ENCODE measurements at places on chromosomes 12 and 14.

GRCh38 chr12:119692410-119692809 lies 24.5 kb downstream of the PRKAB1 start:
- H3K27ac ChIP-seq = no peak overlapping the region
- no peaks in the 10 kb centered on the region for H3K4me1 ChIP-seq
- no peak for DNase-seq
- no peak overlapping the region for H3K4me3 ChIP-seq
- H3K27me3 ChIP-seq = no peaks in the 10 kb centered on the region

GRCh38 chr12:127381043-127381668 lies 885.8 kb upstream of the TMEM132C start:
- no peaks in the 10 kb centered on the region for H3K36me3 ChIP-seq
- no peak overlapping the region for H3K4me3 ChIP-seq
- peak; percentile 29 for DNase-seq
- no peak overlapping the region for H3K27ac ChIP-seq

DNA sequence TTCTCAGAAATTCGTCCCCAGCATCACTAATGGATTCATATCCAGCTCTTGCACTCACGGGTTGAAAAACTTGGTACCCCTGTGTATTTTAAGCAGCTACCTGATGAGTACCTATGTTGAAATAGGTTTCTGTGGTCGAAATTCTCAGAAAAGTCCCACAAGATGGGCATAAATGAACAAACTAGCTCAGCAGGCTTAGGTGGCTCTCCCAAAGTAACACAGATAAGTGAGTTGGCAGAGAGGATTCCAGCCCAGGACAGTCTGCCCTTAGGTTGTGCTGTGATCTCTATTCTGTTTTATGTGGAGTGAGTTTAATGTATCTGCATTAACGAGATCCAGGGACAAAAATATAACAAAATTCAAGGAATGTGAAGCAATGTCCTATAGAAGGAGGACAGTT lies 92.3 kb downstream of the RGS6 start:
- H3K27me3 ChIP-seq = peaks cover 55% of the 10 kb centered on the region
- no peaks in the 10 kb centered on the region for H3K36me3 ChIP-seq
- no peak overlapping the region for H3K4me3 ChIP-seq
- DNase-seq = no peak
- H3K27ac ChIP-seq = no peak overlapping the region

- H3K4me1 ChIP-seq = peaks cover 38% of the 10 kb centered on the region
- no peaks in the 10 kb centered on the region for H3K27me3 ChIP-seq
- H3K4me3 ChIP-seq = no peak overlapping the region
- DNase-seq = peak; percentile 74
- H3K36me3 ChIP-seq = no peaks in the 10 kb centered on the region
Measured at GRCh38 chr12:102478405-102479098, 1.8 kb downstream of the IGF1 start.

DNA sequence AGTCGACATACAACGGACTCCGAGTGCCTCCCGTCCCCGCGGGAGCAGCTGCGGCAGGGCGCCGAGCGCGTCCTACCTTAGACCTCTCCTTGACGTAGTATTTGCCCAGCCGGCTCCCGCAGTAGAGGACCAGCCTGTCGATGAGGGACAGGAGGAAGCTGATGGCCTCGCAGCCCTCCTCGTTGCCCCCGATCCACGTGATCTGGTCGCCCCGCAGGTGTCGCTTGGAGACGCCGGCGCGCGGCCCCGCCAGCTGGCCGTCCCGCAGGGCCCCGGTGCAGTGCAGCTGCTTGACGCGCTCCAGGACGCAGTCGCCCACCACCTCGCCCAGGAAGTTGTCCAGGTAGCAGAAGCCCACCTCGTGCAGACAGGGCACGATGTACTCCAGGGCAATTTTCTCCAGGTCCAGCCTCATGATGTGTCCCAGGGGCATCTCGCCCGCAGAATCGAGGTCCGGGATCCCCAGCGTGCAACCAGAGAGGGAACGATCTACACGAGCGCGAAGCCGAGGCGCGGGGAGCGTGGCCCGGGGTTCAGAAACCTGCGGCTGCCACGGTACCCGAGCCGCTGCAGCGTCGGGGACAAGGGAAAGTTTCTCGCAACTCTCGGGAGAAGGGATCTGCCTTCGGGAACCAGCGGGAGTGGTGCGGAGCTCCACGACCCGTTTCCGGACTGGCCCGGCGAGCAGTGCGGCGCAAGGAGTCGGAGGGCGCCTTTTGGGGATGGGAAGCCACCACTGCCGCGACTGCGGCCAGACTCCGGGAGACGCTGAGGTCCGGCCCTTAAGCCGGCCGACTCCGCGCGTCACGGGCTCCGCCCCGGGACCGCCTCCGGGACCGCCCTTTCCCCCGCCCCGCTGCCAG lies at the start of gene EGLN3:
EGLN3 (minus strand) TSS at position 755 of the 863 bp plus-strand sequence; CDS start at position 433, 322 bp downstream.
- peaks cover 36% of the 10 kb centered on the region for H3K4me1 ChIP-seq
- H3K27me3 ChIP-seq = peaks cover 68% of the 10 kb centered on the region
- peak within 1 kb of the TSS; percentile 77 for H3K4me3 ChIP-seq
- peaks cover 11% of the 10 kb centered on the region for H3K36me3 ChIP-seq

DNA sequence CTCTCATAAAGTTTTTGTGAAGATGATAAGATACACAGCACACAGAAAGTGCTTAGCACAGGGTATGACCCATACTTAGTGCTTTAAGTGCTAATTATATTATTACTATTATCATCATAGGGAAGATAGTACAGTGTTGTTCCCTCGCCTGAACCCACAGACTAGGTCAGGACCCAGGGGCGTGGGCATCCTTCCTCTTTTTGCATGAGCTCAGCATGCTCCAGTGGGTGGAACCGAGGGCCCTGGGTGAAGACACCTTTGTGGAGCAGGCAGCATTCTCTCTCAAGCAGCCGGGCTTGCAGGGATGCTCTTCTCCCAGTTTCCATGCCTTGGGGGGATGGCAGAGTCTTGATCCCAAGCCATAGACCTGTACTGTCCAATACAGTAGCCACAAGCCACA lies 34.8 kb downstream of the CRACR2A start:
- H3K36me3 ChIP-seq = peaks cover 51% of the 10 kb centered on the region
- no peak overlapping the region for H3K27ac ChIP-seq
- H3K4me1 ChIP-seq = peaks cover 5% of the 10 kb centered on the region
- H3K27me3 ChIP-seq = no peaks in the 10 kb centered on the region

GRCh38 chr12:63149909-63150712 lies 890 bp downstream of the AVPR1A start:
- H3K36me3 ChIP-seq = peaks cover 5% of the 10 kb centered on the region
- peaks cover 71% of the 10 kb centered on the region for H3K27me3 ChIP-seq
- no peak overlapping the region for H3K4me3 ChIP-seq
- DNase-seq = no peak

- H3K27me3 ChIP-seq = peaks cover 11% of the 10 kb centered on the region
- H3K4me3 ChIP-seq = no peak overlapping the region
- H3K36me3 ChIP-seq = no peaks in the 10 kb centered on the region
- H3K27ac ChIP-seq = no peak overlapping the region
- no peak for DNase-seq
- H3K4me1 ChIP-seq = no peaks in the 10 kb centered on the region
Measured at GRCh38 chr12:5723711-5724252, 221.3 kb downstream of the ANO2 start.

GRCh38 chr14:64838656-64839055 lies 41.1 kb downstream of the SPTB start:
- no peaks in the 10 kb centered on the region for H3K36me3 ChIP-seq
- peaks cover 29% of the 10 kb centered on the region for H3K27me3 ChIP-seq
- DNase-seq = no peak
- no peak overlapping the region for H3K27ac ChIP-seq
- no peaks in the 10 kb centered on the region for H3K4me1 ChIP-seq
- H3K4me3 ChIP-seq = no peak overlapping the region

DNA sequence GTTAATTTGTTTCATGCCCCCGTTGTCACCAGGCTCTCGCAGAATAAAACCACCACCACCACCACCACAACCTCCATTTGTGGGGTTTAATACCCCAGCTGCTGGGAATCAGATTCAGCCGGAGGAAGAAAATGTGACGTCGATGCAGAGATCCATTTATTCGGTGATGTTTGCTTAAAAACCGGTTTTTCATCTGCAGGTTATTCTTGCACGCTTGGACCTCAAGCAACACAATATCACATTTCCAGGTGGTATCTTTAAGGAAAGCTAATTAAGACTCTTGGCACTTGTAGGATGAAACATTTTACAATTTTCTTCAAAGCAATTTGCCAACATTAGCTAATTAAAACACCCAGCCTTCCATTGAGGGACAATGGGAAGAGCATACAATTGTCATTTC lies 39.8 kb downstream of the SPRING1 start:
- H3K4me3 ChIP-seq = no peak overlapping the region
- no peak overlapping the region for H3K27ac ChIP-seq
- DNase-seq = no peak
- no peaks in the 10 kb centered on the region for H3K36me3 ChIP-seq
- peaks cover 24% of the 10 kb centered on the region for H3K27me3 ChIP-seq
- peaks cover 7% of the 10 kb centered on the region for H3K4me1 ChIP-seq

DNA sequence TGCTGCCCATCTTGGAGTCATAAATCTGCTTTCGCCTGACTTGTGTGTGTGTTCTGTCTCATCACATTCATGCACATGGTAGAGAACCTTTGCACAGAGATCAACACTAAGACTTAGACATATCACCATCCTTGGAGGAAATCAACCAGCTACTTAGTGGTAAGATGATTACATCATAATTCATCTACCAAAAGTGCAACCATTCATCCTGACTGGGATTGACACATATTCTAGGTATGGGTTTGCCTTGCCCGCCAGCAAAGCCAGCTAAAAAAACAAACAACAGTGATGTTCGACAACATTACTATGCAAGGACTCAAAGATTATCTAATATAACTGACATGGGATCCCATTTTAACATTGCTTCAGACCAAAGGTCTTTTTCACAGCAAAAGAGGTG lies 228.7 kb downstream of the NUAK1 start:
- DNase-seq = no peak
- H3K4me1 ChIP-seq = no peaks in the 10 kb centered on the region
- H3K27me3 ChIP-seq = no peaks in the 10 kb centered on the region

DNA sequence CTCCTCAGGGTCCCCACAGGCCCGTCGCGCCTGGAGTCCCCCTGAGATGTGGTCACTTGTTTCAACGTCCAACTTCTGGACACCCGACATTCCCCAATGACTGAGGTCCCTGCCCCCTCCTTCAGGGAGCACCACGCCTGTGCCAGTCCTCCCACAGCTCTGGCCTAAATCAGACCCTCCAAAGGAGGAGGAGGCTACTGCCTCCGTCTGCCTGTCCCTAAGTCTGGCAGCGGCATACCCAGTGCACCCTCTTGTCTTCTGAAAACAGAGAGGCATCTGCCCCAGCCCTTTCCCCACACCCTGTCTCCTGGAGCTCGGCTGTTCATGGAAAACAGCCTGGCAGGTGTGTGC lies 46.2 kb downstream of the TESC start:
- peaks cover 3% of the 10 kb centered on the region for H3K36me3 ChIP-seq
- no peak overlapping the region for H3K4me3 ChIP-seq

GRCh38 chr12:72499244-72499643 lies 227.1 kb downstream of the TRHDE start:
- no peak overlapping the region for H3K4me3 ChIP-seq
- no peak overlapping the region for H3K27ac ChIP-seq
- no peaks in the 10 kb centered on the region for H3K36me3 ChIP-seq
- no peaks in the 10 kb centered on the region for H3K27me3 ChIP-seq

DNA sequence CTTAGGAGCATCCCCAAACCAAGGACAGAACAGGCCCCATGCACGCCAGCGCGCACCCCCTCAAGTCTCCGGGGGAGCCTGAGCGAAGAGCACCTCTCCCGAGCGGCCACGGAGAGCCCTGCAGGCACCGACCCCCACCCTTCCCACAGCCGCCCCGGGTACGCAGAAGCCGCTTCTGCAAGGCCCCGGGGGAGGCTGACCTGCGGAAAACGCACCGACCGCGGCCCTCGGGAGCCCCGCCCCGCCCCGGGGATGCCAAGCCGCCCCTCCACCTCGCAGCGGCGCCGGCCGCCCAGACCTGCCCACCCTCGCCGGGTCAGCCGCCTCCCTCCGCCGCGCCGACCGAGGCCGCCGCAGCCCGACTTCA lies 385 bp downstream of the CAPRIN2 start:
- peak overlapping the region; percentile 92 for H3K27ac ChIP-seq
- H3K4me3 ChIP-seq = peak overlapping the region; percentile 98
- H3K27me3 ChIP-seq = no peaks in the 10 kb centered on the region

- peaks cover 16% of the 10 kb centered on the region for H3K27me3 ChIP-seq
- no peaks in the 10 kb centered on the region for H3K36me3 ChIP-seq
- H3K4me1 ChIP-seq = peaks cover 4% of the 10 kb centered on the region
- H3K27ac ChIP-seq = no peak overlapping the region
- no peak for DNase-seq
Measured at GRCh38 chr12:51941604-51942003, 9.9 kb upstream of the ACVR1B start.

DNA sequence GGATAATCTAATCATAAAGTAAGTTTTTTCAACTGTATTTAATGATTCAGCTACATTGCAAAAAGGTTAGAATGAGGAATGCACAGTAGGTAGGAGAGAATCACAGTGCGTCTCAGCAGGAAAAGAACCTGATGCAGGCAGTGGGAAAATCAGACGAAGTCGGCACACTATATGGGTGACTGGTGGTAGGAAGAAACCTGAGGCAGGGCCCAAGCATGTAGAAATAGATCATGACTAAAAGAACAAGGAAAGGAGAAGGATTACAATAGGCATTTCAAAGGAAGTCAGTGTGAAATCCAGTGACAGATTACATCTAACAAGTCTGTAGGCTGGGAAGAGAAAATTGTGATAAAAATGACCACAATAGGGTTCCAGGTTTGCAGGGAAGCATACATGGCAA lies 267.0 kb downstream of the MED13L start:
- peaks cover 2% of the 10 kb centered on the region for H3K4me1 ChIP-seq
- no peak overlapping the region for H3K27ac ChIP-seq
- H3K4me3 ChIP-seq = no peak overlapping the region
- H3K36me3 ChIP-seq = peaks cover 51% of the 10 kb centered on the region

GRCh38 chr12:108640802-108641445 lies 7.2 kb upstream of the SELPLG start:
- H3K4me3 ChIP-seq = no peak overlapping the region
- DNase-seq = no peak
- peaks cover 11% of the 10 kb centered on the region for H3K36me3 ChIP-seq

DNA sequence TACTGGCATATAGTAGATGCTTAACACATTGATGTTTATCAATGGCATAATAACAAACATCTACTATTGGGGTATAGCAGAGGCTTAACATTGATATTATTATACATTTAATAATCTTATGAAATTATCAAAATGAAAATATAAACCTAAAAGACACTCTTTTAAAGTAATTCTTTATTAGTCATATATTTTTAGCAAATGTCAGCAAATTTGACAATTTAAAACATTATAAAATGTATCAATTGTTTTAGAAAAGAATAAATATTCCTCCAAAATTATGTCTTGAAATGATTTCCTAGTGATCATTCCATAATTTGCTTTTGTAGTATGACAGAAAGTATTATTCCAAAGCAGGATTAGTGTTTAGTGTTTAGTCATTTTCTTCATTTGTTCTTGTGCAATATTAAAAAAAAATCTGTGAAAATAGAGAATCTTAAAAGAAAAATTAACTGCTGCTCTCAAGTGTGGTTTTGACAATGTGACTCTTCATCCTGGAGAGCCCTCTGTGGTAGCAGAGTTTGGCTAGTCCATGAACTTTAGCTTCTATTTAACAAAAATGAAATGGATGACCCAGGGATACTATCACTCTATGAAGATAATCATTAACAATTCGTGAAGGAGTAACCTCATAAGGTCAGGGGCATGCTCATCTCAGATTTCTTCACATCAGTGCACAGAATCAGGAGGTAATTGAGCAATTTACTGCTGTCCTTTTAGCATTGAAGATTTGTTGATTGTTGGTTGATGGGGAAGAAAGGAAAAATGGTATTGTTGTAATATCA lies 1018.5 kb downstream of the LRFN5 start:
- no peaks in the 10 kb centered on the region for H3K4me1 ChIP-seq
- no peak overlapping the region for H3K27ac ChIP-seq
- H3K4me3 ChIP-seq = no peak overlapping the region
- H3K36me3 ChIP-seq = no peaks in the 10 kb centered on the region
- no peak for DNase-seq

GRCh38 chr12:8947737-8948136 lies 1.7 kb downstream of the M6PR start:
- H3K4me1 ChIP-seq = peaks cover 47% of the 10 kb centered on the region
- no peak for DNase-seq
- H3K27ac ChIP-seq = no peak overlapping the region
- no peaks in the 10 kb centered on the region for H3K27me3 ChIP-seq
